Posterior vena cava (tissue), 2 donors: ENCODE measurements at places on chromosomes 16 and 17. TPM values are rescaled to one million over a fixed set of nuclear protein-coding genes. Genes with fewer than 3 reads are reported as not detected.

Gene ZNF423
- 12.3 TPM for total RNA-seq

Gene PRSS21
- total RNA-seq: not detected

Gene ABCC11
- not detected for total RNA-seq

Gene TNP2
- not detected for total RNA-seq

Gene PRR15L
- not detected for total RNA-seq

Gene SOX9
- total RNA-seq: 3.2 TPM

Gene CACNG5
- total RNA-seq: not detected

Gene C17orf67
- total RNA-seq: 2.7 TPM

Gene NPIPB6
- 1.5 TPM for total RNA-seq
